Ovary (tissue), 10 donors: ENCODE measurements at places on chromosomes 7 and 10. TPM values are rescaled to one million over a fixed set of nuclear protein-coding genes. Genes with fewer than 3 reads are reported as not detected.

GRCh38 chr10:100791369-100792058, 46.1 kb downstream of the PAX2 start:
- no peaks in the 10 kb centered on the region for H3K4me1 ChIP-seq
- H3K27ac ChIP-seq, result no peak overlapping the region
- no peak overlapping the region for H3K4me3 ChIP-seq
- DNase-seq, result no peak
- H3K27me3 ChIP-seq, result no peaks in the 10 kb centered on the region

DNA sequence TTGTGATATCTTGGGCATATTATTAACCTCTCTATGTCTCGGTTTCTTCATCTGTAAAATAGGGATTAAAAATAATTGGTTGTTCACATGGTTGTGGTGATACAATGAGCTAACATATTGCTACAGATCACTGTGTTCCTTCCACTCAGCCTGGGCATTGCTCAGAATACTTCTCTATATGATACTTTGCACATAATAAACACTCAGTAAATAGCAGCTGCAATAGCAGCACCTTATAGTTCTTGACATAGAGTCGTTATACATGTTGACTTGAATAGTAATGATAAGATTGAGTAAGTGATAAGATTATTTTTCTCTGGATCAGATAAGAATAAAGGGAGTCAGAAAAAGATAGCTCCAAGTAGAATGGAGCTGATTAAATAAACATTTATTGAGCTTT, 42.3 kb downstream of the PTTG1IP2 start:
- no peak overlapping the region for H3K4me3 ChIP-seq
- no peaks in the 10 kb centered on the region for H3K4me1 ChIP-seq
- no peak for DNase-seq
- H3K27ac ChIP-seq, result no peak overlapping the region
- H3K36me3 ChIP-seq, result no peaks in the 10 kb centered on the region

GRCh38 chr7:128742206-128742605, 3.0 kb downstream of the CALU start:
- peaks cover 5% of the 10 kb centered on the region for H3K4me1 ChIP-seq
- DNase-seq, result no peak
- H3K4me3 ChIP-seq, result no peak overlapping the region
- no peaks in the 10 kb centered on the region for H3K36me3 ChIP-seq
- no peaks in the 10 kb centered on the region for H3K27me3 ChIP-seq
- H3K27ac ChIP-seq, result no peak overlapping the region

The GPER1 gene
- total RNA-seq, result 7.5 TPM

The HHEX gene
- total RNA-seq, result 3.4 TPM

DNA sequence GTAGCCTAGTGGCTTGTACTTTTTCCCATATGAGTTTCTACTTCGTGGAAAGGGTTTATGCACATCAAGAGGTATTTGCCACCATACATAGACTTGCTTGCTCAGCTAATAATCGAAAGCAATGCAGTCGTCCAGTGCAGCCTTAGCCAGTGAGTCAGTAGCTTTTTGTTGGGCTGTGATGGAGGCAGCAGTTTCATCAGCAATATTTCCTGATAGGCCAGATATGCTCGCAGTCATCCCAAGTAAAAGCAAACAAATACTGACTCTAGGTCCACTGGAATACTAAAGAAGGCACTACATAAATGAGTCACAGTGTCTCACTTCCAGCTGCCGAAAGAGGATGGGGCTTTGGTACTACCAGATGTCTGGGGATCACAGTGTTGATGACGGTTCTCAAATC, 2.1 kb upstream of the BNIP3 start:
- peaks cover 8% of the 10 kb centered on the region for H3K4me1 ChIP-seq
- no peak overlapping the region for H3K4me3 ChIP-seq
- no peaks in the 10 kb centered on the region for H3K36me3 ChIP-seq
- no peak overlapping the region for H3K27ac ChIP-seq
- DNase-seq, result no peak
- H3K27me3 ChIP-seq, result no peaks in the 10 kb centered on the region

DNA sequence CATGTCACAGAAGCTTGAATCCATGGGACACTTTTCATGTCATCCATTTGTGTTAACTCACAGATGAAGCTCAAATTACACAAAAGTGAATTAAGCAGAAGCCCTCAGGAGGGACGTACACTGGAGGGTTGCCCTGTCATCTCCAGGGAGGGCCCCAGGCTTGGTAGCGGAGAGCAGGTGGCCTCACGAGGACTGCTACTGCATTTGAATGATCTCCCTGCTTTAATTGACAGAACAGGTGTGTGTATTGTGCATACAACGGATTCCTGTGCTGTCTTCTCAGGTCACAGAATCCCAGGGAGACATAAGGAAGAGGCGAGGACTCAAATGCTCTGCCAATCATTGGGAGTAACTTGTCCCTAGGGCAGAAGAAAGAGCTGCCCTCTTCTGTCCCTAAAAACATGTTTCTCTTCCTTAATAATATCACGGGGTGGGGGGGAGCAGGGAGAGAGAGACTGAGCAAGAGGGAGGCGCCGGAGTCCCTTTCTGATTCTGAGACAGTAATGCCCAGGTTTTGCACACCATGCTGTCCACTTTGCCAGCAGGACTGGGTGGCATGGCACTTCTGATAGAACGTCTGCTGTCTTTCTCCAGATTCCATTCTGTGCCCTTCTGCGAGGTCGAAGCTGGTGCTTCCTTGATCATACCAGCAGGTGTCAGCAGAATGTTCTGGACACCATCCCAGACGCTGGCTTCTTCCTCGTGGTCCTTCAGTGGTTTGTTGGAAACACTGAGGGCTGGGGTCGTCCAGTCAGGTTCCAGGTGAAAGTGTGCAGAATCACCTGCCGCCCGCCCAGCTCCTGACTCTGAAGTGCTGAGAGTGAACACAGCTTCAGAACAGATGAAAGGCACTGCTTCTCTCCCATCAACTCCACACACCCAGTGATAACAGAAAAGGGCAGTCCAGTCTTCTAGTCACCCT, 26.2 kb upstream of the RASGEF1A start:
- peak; percentile 63 for DNase-seq
- H3K27me3 ChIP-seq, result no peaks in the 10 kb centered on the region
- H3K4me1 ChIP-seq, result no peaks in the 10 kb centered on the region
- no peak overlapping the region for H3K4me3 ChIP-seq
- H3K27ac ChIP-seq, result no peak overlapping the region
- H3K36me3 ChIP-seq, result no peaks in the 10 kb centered on the region

The RARRES2 gene
- total RNA-seq, result 619 TPM
